Karpas-422 (cell line): ENCODE measurements at places on chromosomes 12 and 14. TPM values are rescaled to one million over a fixed set of nuclear protein-coding genes. Genes with fewer than 3 reads are reported as not detected.

DNA sequence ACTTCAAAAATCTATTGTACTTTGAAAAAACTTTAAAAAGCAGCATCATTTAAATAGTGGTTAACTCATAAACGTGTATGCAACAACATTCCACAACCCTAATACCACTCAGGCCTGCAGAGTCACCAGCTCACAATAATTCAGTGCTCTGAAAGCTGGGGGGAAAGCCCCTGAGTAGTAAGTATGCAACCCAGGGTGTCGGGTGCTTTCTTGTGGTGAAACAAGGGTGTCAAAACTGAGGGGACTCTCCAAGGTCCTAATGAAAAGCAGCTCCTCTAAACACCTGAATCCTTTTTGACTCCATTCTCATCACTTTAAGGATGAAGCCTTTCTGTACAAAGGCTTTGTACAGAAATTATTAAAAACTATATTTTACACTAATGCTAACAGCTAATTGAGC, 33.7 kb downstream of the FGFR1OP2 start:
- no peaks in the 10 kb centered on the region for H3K27me3 ChIP-seq
- H3K36me3 ChIP-seq: peaks cover 30% of the 10 kb centered on the region; the same call in 1 of the 2 replicates
- H3K4me1 ChIP-seq: peaks cover 11% of the 10 kb centered on the region
- H3K4me3 ChIP-seq: no peak overlapping the region

GRCh38 chr12:66107451-66107915, 23.1 kb downstream of the LLPH start:
- no peaks in the 10 kb centered on the region for H3K36me3 ChIP-seq
- H3K27me3 ChIP-seq: no peaks in the 10 kb centered on the region
- H3K27ac ChIP-seq: no peak overlapping the region
- peak; percentile 97 for DNase-seq
- peaks cover 3% of the 10 kb centered on the region for H3K4me1 ChIP-seq
- H3K4me3 ChIP-seq: no peak overlapping the region

Gene AQP2
- total RNA-seq: 0.07 and 0.63 TPM in 2 replicates

Gene RTL1
- 0.11 TPM in 1 of 2 replicates, not detected in the other for total RNA-seq

Gene CFAP251
- 17.9 and 30.3 TPM in 2 replicates for total RNA-seq

- no peaks in the 10 kb centered on the region for H3K4me1 ChIP-seq
- no peak overlapping the region for H3K27ac ChIP-seq
- no peaks in the 10 kb centered on the region for H3K27me3 ChIP-seq
- H3K4me3 ChIP-seq: no peak overlapping the region
- no peaks in the 10 kb centered on the region for H3K36me3 ChIP-seq
Measured at GRCh38 chr14:24260780-24261157, 2.2 kb downstream of the TGM1 start.

Gene PPM1H
- total RNA-seq: 0.22 and 0.65 TPM in 2 replicates

Gene ZNF384
- total RNA-seq: 35.5 and 39.2 TPM in 2 replicates
